Motor neuron (in vitro differentiated cells): ENCODE measurements at places on chromosomes 5 and 9.

- no peak for ATAC-seq
Observed at GRCh38 chr5:5424736-5425135, 2.3 kb downstream of the ICE1 start.

GRCh38 chr9:27427272-27427643 lies 96.8 kb upstream of the IFNK start:
- ATAC-seq = no peak

DNA sequence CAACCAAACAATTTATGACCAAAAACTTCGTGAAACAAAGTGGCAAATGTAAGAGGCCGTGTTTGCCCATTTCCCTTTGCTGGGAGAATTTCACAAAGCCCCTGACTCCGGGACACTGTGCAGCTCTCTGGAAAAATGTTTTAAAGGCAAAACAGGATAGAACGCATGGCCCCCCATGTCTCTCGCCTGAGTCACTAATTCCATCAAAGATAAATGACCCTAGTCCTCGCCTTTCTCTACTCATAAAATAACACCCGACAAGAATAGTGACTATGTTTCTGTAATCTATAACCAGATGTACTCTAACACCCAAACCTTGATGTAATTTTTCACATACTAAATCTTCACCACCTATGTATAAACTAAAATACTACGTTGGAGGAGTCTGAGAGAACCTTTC lies 55.7 kb upstream of the SAP30L start:
- no peak for ATAC-seq

GRCh38 chr5:10902145-10902544 lies 141.1 kb upstream of the DAP start:
- ATAC-seq = no peak

GRCh38 chr5:133238426-133239205 lies 186.8 kb downstream of the HSPA4 start:
- no peak for ATAC-seq

- ATAC-seq = no peak
Observed at GRCh38 chr9:109923806-109924205, 143.8 kb downstream of the PALM2AKAP2 start.

DNA sequence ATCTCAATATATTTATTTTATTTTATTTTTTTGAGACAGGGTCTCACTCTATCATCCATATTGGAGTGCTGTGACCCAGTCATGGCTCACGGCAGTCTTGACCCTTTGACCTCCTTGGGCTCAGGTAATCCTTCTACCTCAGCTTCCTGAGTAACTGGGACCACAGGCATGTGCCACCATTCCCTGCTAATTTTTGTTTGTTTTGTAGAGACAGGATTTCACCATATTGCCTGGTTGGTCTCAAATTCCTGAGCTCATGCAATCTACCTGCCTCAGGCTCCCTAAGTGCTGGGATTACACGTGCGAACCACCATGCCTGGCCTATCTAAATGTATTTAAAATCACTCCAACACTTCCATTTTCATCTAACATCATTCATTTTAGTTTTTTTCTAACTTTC lies 190.5 kb upstream of the CHD1 start:
- no peak for ATAC-seq

GRCh38 chr9:87076825-87077224 lies 129.5 kb upstream of the GAS1 start:
- ATAC-seq = no peak

GRCh38 chr5:68070591-68071281 lies 144.8 kb upstream of the PIK3R1 start:
- ATAC-seq = no peak

DNA sequence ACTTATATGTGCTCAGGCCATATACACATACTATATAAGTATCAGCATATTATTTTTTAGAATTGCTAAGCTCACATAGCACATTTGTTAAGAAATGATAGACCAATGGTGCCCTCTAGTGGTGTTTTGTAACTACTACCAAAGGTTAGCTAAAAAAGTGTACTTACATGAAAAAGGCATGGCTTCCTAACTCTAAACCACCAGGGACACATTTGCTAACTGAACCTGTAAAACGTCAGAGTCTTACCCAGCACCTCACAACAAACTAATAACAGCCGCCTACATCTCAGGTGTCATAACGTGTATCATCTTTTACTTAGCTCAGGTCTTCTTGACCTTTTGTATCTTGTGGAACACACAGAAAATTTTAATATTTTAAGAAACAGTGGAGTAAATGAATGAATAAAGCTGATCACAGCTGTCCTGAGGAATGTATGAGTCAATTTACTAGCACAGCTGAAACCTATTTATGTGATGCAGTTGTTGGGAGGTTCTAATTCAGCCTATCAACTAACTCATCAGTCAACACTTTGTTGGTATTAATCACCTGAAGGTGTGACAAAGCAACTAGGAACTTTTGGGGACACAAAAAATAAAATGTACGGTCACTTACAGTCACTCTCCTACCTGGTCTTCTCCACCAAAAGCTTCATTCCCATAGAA lies 72.9 kb downstream of the BAAT start:
- peak; percentile 49 for ATAC-seq

GRCh38 chr9:89177012-89177943 lies 1.3 kb downstream of the SHC3 start:
- peak; percentile 2 for ATAC-seq

DNA sequence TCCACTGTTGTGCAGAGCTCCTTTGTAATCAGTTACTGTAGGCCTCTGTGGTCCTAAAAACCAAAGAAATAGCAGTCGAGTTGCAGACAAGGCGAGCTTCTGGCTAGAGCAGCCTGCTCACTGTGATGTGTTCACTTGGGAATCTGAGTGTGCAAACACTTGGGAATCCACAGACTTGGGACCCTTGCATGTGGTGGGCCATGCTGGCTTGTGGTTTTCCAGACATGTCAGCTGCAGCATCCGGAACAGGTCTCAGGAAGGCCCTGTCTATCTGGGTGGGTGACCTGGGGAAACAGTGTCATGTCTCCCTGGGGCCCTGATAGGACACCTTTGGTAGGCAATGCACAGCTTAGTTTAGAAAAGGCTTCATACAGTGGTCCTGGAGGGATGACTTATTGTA lies 66.4 kb downstream of the WWC1 start:
- ATAC-seq = no peak

DNA sequence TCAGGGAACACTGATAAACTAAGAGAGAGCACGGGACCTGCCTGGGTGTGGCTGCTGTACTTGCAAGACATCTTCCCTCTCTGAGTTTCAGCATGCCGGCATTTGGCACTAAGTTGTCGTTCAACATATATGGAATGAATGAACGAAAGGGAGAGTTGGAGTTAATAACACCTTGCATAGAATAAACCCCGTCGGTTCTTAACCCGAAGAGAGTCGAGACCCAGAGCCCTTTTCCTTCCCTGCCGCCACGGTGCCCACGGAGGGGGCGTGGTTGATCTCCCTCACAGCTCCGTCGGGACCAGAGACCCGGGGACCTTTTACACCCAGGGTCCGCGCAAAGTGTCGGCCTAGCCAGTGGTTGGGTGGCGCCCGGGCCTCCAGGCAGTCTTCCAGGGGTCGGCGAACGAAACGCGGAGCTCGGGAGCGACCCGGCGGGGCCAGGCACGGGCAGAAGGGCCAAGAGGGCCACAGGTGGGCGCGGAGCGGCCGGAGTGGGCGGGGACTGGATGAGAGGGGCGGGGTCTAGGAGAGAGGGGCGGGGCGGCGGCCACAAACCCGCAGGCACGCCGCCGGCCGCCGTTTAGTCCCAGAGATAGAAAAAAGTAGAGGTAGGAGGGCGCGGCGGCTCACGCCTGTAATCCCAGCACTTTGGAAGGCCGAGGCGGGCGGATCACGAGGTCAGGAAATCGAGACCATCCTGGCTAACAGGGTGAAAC lies 735 bp upstream of the RPL26L1 start:
- peak; percentile 49 for ATAC-seq

GRCh38 chr9:34957492-34958410 lies at the start of gene PHF24:
PHF24 (plus strand) TSS chr9:34958285; CDS start chr9:34971299, 13,014 bp downstream.
- peak; percentile 85 for ATAC-seq

DNA sequence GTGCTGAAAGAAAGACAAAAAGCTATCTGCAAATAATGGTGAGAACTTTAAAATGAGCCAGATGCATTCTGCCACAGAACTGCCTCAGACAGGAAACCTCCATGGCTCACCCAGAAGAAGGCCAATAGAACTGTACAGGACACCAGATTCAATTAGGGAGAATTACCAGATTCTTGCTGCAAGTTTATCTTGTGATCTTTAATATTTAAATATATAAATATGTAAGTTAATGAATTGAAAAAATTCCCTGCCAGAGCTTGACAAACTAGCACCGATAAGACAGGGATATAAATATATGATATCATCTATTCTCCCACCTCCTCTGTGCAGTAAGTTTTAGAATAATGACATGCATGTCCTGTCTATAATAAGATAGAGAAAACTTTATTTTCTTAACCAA lies 252.8 kb downstream of the PLK2 start:
- no peak for ATAC-seq

GRCh38 chr9:84718476-84718875 lies 48.9 kb downstream of the NTRK2 start:
- ATAC-seq = peak; percentile 15

- ATAC-seq = no peak
Observed at GRCh38 chr5:177347699-177348098, 3.8 kb downstream of the LMAN2 start.

- no peak for ATAC-seq
Observed at GRCh38 chr9:70557661-70558369, 143.4 kb upstream of the KLF9 start.

- ATAC-seq = no peak
Observed at GRCh38 chr9:121249563-121249962, 18.4 kb upstream of the GSN start.

GRCh38 chr5:8340739-8341344 lies 471.9 kb downstream of the MTRR start:
- ATAC-seq = peak; percentile 78

- no peak for ATAC-seq
Observed at GRCh38 chr9:37921546-37922300, 17.8 kb upstream of the SLC25A51 start.

DNA sequence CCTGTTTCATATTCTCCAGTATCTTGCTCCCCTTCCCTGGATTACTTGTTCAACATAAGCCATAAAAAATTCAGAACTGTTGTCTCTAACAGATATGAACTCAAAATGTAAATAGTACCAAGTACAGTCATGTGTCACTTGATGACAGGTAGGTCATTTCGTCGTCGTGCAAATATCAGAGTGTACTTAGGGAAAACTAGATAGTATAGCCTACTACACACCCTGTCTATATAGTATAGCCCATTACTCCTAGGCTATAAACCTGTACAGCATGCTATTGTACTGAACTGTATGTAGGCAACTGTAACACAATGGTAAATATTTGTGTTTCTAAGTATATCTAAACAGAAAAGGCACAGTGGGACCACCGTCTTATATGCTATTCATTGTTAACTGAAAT lies 39.1 kb downstream of the SMIM15 start:
- ATAC-seq = no peak

- ATAC-seq = no peak
Observed at GRCh38 chr5:172931001-172931536, 28.2 kb upstream of the RPL26L1 start.

- ATAC-seq = peak; percentile 3
Observed at GRCh38 chr5:157671592-157672330, 428 bp downstream of the C5orf52 start.
